ENCODE measurements at places on chromosomes 4 and X.

DNA sequence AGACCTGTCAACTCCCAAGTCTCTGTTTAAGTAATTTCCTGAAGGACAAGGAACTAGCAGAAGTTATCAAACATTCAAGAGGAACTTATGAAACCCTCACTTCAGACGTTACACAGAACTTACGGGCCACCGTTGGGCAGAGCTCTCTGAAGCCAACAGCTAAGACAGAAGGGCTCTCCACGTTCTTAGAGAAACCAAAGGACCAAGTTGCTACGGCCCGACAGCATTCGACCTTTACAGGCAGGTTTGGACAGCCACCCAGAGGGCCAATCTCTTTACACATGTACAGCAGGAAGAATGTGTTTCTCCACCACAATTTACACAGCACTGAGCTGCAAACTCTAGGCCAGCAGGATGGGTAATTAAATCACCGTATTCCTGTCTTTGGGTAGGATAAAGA is 705.1 kb upstream of the GRID2 start:
- DNase-seq: no peak

- DNase-seq: no peak
These were observed 30.3 kb upstream of the UTP14A start for GRCh38 chrX:129875669-129876068.

- no peak for DNase-seq
These were observed 235.3 kb downstream of the TENM3 start for GRCh38 chr4:182478475-182478874.

GRCh38 chr4:36224972-36225903 is 19.1 kb downstream of the ARAP2 start:
- no peak for DNase-seq

- no peak for DNase-seq
These were observed 49.7 kb downstream of the CORIN start for GRCh38 chr4:47788126-47788525.

GRCh38 chr4:23481566-23481965 is 408.3 kb downstream of the PPARGC1A start:
- DNase-seq: no peak

DNA sequence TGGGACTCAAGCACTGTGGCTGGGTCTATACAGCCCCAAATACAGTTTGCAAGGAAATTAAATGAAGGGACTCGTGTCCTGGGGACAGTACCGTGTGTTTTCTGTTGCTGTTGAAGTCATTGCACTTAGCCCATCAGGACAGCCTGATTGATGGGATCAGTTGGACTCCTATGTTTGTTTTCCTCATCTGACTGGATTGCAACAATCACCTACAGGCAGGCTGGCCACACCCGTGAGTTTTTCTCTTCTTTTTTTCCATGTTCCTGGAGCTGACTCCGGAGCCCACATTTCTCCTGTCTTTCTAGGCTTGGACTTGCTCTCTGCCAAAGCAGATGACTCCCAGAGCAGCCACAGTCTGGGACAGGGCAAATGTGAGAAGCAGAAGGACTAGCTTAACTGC is 38.1 kb downstream of the RTL9 start:
- no peak for DNase-seq

- no peak for DNase-seq
These were observed 8.5 kb downstream of the RAPGEF2 start for GRCh38 chr4:159111416-159111815.

DNA sequence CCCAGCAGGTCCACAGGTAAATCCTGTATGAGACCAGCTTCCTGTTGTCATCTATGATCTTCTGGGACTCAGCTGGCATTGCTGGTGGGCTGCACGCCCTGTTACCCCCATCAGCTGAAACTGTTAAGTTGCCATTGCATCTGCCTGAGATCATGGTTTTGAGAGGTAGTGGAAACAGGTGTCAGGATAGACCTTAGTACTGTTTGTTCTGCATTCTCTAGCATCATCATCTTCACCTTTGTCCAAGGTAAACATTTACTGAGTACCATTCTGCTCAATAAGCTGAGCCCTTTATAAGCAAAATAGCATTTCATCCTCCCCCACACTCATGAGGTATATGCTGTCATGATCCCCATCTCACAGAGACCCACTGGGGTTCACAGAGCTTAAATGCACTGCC is 42.9 kb upstream of the PROM1 start:
- no peak for DNase-seq

- DNase-seq: no peak
These were observed 63.1 kb upstream of the AFAP1 start for GRCh38 chr4:8002525-8003309.

- no peak for DNase-seq
These were observed 71.1 kb downstream of the MAP9 start for GRCh38 chr4:155305619-155306018.

GRCh38 chr4:8690216-8691150 is 97.9 kb downstream of the CPZ start:
- no peak for DNase-seq

DNA sequence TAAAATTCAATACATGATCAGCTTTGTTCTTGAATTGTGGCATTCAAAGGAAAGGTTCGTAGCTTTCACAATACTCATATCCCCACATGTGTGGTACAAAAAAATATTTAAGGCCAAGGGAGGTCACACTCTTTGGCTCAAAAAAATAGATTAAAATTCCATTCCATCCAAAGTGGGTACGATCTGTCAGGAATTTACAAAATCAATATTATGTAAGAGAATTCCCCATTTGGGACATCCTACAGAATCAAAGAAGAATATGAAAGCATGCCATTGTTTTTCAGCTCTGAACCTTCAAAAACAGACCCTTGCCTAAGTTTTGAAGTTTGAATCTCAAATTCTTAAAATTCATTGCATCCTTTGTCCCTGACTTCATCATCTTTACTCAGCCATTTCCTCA is 85.8 kb downstream of the MID1 start:
- DNase-seq: no peak

DNA sequence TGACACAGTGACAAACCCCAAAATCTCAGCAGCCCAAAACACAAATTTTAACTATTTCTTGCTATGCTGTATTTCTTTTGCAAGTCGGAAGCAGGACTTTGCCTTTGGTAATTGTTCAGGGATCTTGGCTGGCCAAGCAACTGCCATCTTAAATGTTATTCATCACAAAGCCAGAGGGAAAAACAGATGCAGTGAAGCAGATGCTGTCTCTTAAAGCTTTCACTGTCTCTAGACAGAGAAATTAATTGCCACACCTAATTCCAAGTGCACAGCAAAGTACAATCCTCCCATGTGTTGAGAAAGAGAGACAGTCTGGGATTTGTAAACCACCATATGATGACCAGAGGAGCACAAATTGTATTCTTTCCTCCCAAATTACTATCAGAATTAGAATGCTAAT is 30.0 kb upstream of the GALNT7 start:
- DNase-seq: no peak

- no peak for DNase-seq
These were observed 1.0 kb upstream of the OTOP1 start for GRCh38 chr4:4227510-4228355.

GRCh38 chrX:16155581-16156096 is 11.6 kb upstream of the MAGEB17 start:
- no peak for DNase-seq

- DNase-seq: no peak
These were observed 1.1 kb upstream of the FMR1 start for GRCh38 chrX:147910607-147911006.

- DNase-seq: no peak
These were observed 13.5 kb upstream of the SPP1 start for GRCh38 chr4:87961993-87962392.

GRCh38 chr4:83276299-83277040 is 8.1 kb downstream of the COQ2 start:
- DNase-seq: no peak

- no peak for DNase-seq
These were observed 17.9 kb upstream of the OPN1LW start for GRCh38 chrX:154126101-154126500.

GRCh38 chrX:42746606-42747005 is 31.4 kb downstream of the PPP1R2C start:
- no peak for DNase-seq

DNA sequence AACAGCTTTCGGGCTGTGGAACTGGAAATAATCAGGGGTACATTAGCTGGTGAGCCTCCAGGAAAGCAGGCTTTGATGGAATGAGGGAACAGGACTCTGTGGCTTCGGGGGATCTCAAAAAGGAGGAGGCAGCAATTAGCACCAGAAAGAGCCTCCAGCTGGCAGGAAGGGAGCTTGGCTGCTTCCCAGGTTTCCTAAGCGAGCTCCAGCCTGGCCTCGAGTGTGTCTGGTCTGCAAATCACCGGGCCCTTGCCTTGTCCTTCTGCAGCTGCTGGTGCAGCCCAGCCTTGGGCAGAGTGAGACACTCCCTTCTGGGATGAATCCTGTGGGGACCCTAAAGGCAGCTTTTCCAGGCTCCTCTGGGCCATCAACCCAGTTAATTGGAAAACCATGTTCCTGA is 10.7 kb upstream of the PDHA1 start:
- DNase-seq: no peak

DNA sequence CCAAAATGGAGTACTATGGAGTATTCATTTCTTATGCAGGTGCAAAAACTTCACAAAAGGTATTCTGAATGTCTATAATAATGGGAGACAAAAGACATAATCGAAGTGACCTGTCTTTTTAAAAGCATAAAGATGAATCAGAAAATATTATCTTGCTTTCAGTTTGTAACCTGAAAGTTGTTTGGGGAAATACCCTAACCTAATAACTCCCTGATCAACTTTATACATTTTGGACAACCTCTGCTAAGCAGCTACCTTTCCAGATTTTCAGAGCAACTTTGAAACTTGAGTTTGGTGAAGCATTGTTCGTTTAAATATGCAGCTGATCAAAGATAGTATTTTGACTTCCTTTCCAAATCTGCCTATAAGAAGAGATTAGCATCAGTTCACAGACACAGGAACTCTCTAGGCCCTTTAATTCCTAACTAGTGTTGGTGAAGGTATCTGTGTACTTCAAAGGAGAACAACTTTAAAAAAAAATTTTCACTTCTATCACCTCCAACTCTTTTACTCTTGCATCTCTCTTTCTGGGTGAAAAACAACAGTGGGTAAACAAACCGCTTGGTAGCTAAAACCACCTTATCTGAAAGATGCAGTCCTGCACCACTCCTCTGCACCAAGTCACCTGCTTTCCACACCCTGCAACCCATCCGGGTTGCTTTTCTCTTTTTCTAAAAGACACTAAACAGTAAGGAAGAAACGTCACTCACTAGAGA is 26.5 kb downstream of the CD40LG start:
- DNase-seq: no peak

DNA sequence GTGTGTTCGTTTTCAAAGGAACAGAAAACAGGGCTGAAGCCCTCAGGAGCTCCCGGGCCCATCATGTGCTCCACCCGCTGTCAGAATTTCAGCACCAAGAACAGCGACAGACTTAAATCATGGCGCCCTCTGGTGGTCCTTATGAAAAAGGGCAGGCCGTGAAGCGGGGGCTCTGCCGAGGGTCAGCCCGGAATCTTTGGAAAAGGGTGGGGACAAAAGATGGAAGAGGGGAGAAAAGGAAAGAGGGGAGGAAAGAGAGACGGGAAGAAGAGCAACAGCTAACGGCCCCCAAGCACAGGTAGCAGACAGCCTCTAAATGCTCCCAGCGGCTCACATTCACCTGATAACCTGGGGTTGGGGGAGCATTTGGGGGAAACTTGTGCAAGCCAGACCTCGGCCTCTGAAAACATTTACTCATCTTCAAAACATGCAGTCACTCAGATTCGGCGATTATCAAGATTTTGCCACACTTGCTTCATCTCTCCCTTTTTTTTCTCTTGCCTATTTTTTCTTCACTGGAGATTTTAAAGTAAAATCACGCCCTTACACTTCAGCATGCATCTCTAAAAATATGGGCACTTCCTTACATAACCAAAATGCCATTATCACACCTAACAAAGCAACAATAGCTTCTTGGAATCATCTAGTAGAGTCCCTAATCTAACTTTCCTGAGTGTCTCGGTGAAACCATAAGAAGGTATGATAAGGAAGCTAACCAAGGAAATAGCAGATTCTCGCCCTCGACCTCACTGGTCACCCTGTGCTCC is 28.1 kb upstream of the MAN2B2 start:
- peak; percentile 41 for DNase-seq

- no peak for DNase-seq
These were observed 390.7 kb upstream of the GALNT7 start for GRCh38 chr4:172777729-172778431.

DNA sequence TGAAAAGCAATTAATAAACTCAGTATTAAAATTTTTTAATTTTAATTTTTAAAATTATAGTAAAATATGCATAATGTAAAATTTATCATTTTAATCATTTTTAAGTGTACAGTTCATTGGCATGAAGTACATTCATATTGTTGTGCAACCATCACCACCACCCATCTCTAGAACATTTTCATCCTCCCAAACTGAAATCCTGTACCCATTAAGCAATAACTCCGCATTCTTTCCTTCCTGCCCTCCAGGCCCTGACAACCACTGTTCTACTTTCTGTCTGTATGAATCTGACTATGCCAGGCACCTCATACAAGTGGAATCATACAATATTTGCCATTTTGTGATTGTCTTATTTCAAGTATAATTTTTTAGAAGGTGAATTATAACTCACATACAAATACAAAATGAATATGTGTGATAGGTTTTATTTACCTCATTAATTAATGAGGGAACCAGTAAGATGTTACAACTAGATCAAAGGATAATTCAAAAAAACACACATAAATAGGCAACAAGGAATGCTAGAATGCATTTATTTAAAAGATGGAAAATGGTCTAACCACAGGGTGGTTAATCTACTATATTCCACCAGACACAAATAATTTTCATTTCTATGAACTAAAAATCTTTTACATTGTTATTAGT is 13.1 kb upstream of the AFF1 start:
- no peak for DNase-seq

DNA sequence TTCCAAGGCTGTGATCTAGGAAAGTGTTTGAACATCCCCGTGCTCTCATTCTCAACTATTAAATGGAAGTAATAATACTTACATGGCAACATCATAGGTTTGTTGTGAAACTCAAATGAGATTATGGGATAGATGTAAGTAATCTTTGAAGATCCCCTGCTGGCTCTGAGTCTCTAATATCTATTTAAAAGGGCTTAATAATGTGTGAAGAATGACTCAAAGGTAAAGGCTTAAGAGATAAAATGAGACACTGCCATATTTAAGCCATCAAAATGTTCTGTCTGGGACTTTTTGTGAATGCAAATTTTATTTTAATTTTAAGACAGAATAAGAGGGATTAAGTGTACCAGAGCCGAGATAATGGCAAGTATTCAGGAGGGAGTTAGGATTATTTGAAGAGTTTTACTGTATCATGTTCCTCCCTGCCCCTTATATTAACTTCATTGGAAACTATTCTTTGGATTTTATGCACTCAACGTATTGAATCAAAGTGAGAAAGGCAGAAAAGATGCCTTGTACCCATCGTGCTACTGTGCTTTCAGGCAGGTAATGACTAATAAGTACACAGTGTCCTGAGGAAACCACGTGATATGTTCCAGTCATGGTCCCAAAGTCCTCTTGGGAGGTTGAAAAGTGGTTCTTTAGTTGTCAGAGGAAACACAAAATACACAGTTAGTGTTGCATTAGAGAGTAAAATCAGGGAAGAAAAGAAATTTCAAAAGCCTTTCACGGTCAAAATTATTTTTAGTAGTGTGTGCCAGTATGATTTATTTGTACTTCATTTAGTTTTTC is 192.4 kb downstream of the RBM46 start:
- no peak for DNase-seq

GRCh38 chr4:172152284-172152683 is 339.1 kb downstream of the GALNTL6 start:
- no peak for DNase-seq

- no peak for DNase-seq
These were observed 69.5 kb downstream of the ANAPC4 start for GRCh38 chr4:25446611-25447010.
